Posterior vena cava (tissue), 2 donors: ENCODE measurements at places on chromosomes 4 and X. TPM values are rescaled to one million over a fixed set of nuclear protein-coding genes. Genes with fewer than 3 reads are reported as not detected.
A peak's percentile ranks its signal among the peaks of the same experiment; 100 is the strongest.

The POLN gene
- 2.0 TPM for total RNA-seq

The SHISA3 gene
- 1.5 TPM for total RNA-seq

The CD40LG gene
- total RNA-seq, result not detected

The PORCN gene
- 12.1 TPM for total RNA-seq

The TLR10 gene
- not detected for total RNA-seq

The FGG gene
- total RNA-seq, result 0.88 TPM

DNA sequence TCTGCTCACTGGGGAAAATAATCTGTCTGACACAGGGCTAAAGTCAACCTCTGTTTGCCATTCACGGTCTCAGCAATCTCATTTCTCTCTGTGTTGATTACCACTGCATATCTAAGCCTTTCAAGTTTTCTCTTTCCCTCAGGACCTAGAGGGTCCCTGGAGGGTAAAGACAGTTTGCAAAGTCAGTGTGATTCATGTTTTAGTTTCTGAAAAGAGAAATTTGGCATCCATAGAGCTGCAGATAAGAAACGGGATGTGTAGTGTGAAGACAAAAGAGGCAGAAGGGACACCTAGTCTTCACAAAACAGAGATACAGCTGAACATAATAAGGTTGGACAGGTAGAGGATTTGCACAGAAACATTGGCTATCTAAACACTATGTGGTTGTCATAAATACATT lies 34.5 kb upstream of the KDR start:
- no peak for DNase-seq

GRCh38 chrX:112818114-112819007 lies 22.3 kb downstream of the AMOT start:
- DNase-seq, result no peak

DNA sequence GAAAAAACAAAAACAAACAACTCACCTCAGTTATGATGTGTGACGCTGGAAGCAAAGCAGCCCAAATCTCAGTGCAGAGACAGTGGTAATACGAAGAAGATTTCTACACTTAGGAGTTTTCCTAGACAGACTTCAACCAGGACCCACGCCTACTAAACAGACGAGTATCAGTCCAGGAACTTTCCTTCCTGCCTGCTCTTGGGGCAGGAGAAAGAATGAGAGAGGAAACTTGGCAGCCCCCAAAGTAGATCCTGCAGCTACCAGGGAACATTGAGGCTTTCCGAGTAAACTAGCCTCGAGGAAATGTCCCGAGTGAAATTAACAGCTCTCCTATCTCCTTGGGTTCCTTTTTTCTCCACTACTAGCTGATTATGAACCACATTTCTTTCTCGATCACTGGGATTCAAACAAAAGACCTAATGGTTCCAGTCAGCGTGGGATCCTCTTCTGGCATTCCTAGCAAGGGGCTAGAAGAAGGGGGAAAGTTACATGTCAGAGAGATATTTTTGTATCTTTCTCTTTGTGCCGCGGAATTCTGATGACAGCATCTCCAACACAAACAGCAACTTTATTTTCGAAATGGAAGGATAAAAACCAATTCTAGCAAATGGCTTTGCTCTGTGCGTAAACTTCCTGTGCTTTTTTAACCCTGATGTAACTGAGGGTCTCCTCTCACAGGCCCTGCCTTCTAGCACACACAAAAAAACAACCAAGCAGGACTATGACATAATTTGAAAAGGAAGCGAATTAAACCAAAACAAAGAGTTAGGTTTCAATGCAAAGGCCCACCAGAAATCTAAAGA lies 53.2 kb downstream of the PPM1K start:
- no peak for DNase-seq

- DNase-seq, result peak; percentile 83
These were observed 547 bp downstream of the GUCY1A1 start for GRCh38 chr4:155667222-155667567.

GRCh38 chr4:122403861-122404260 lies 25.1 kb downstream of the ADAD1 start:
- DNase-seq, result no peak

GRCh38 chr4:159606835-159607234 lies 504.0 kb downstream of the RAPGEF2 start:
- DNase-seq, result no peak

DNA sequence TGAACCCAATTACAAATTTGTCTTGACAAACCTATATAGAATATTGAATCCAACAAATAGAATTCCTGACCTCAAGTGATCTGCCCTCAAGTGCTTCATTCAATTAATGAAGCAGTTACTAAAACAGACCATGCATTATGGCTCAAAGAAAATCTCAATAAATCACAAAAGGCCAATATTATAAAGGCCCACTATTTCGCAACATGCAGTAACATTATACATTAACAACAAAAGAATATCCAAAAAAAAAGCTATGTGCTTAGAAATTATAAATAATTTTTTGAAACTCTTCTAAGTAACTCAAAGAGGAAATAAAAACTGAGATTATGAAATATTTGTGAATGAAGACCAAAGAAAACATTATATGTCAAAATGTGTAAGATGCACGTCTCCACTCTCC lies 177.7 kb downstream of the ZNF674 start:
- no peak for DNase-seq

- no peak for DNase-seq
These were observed 268.5 kb downstream of the COL25A1 start for GRCh38 chr4:109033993-109034392.

DNA sequence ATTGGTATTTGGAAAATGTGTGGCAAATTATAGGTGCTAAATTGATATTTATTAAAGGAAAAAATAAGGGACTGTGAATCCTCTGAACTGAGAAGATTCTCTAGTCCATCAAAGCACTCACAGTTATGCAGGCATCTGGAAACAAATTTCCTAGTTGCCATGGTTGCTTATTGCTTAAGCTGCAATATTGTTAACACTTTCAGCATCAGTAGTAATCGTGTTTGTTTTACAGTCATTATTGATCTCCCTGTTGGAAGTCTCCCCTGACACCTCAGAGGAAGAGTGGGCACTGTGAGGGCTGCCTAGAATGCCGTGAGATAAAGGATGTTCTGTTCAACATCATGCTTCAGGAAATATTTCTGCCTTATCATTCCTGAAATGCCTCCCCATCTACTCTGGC lies 2004.3 kb upstream of the ADGRL3 start:
- DNase-seq, result no peak

DNA sequence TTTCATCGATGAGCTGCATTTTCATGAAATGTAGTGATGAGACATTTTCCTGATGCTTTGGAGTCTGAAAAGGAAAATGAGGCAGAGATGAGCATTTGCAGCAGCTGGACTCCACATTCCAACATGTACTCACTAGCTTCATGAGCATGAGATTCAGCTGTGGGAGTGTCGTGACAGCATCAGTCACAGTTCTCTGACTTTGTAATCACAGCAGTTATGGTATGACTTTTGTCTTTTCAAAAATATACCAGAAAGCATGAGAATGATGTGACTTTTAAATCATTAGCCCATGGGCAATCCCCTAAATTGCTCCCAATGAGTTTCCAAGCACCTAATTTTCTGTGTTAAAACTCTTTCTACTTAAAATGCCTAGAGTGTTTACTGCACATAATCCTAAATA lies 18.3 kb upstream of the MSL3 start:
- no peak for DNase-seq
